Kidney glomerular epithelial cell (primary cell): ENCODE measurements at places on chromosomes 16 and 17.
A peak's percentile ranks its signal among the peaks of the same experiment; 100 is the strongest.

- no peak for DNase-seq
Measured at GRCh38 chr17:40311575-40311974, 2.6 kb downstream of the RARA start.

DNA sequence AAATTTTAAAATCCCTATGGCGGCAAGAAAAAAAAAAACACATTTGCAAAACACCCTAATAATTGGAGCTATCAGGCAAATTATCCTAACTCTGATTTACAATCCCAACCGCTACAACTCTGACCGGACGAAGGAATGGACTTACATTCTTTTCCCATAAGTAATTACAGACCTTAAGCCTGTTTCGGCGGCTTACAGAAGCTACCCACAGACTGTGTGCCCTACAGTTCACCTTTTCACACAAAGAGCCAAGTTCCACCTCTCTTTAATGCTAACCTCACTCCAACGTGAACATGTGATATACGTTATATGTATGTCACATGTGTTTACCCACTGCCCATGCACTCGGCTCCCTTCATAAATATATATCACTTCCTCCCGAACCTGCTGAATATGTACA lies 8.7 kb upstream of the MEAK7 start:
- no peak for DNase-seq

GRCh38 chr17:41917192-41917591 lies 1.6 kb downstream of the ACLY start:
- DNase-seq, result peak; percentile 83

DNA sequence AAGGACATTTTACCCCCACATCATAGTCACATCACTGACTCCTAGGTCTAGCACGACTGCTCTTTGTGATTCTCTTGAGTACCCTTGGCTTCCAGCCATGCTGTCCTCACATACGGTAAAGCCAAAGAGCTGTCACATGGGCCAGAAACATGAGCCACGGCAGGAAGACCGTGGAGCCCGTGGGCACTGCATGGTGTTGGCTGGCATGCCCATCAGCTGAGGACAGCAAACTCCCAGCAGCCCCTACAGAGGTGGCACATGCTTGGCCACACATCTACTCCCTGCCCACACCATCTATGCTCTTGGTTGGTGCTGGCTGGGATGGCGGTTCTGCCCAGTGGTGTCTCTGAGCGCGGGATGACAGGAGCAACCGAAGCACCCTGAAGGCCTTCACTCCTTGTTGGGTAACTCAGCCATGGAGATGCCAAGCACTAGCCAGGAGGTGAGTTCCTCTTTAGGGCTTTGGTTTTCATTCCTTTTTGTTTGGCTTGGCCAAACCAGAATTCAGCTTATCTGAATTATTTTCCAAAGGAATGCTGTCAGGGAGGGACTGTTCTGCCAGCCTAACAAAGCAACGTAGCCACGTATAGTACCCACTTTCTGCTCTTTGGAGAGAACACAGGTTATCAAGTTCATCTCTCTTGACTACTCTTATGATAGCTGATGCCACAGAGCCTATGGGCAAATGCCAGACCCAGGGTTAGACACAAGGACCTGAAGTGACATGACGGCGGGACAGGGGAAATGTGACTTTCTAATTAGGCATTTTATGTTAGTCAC lies 10.0 kb downstream of the TNFAIP1 start:
- DNase-seq, result no peak

- peak; percentile 22 for DNase-seq
Measured at GRCh38 chr17:45248132-45248957, 13.5 kb downstream of the SPATA32 start.

- no peak for DNase-seq
Measured at GRCh38 chr17:19315104-19315503, 47.4 kb downstream of the B9D1 start.
